RWPE2 (cell line): ENCODE measurements at places on chromosomes 1 and 21.

- H3K36me3 ChIP-seq, result no peaks in the 10 kb centered on the region
- DNase-seq, result no peak
- H3K4me3 ChIP-seq, result no peak overlapping the region
- no peaks in the 10 kb centered on the region for H3K4me1 ChIP-seq
- H3K27ac ChIP-seq, result no peak overlapping the region
- H3K27me3 ChIP-seq, result no peaks in the 10 kb centered on the region
Observed at GRCh38 chr1:4101459-4102161, 201.5 kb upstream of the C1orf174 start.

- H3K36me3 ChIP-seq, result peaks cover 35% of the 10 kb centered on the region
- H3K27ac ChIP-seq, result peak overlapping the region; percentile 46
- H3K4me1 ChIP-seq, result peaks cover 15% of the 10 kb centered on the region
Observed at GRCh38 chr1:151773702-151774101, 10.4 kb upstream of the MRPL9 start.

DNA sequence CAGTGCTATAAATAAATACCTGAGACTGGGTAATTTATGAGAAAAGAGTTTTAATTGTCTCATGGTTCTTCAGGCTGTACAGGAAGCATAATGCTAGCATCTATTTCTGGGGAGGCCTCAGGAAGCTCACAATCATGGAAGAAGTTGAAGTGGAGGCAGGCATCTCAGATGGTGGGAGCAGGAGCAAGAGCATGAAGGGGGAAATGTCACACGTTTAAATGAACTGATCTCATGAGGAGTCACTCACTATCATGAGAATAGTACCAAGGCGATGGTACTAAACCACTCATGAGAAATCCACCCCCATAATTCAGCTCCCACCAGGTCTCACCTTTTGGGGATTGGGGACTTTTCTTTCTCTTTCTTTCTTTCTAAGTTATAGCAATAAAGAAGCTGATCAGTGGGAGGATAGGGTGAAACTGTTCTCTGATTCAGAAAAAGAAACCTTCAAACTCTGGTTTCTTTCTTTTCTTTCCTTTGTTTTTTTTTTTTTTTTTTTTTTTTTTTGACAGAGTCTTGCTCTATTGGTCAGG is 17.1 kb upstream of the SPAG17 start:
- no peak for DNase-seq
- H3K4me3 ChIP-seq, result no peak overlapping the region
- H3K4me1 ChIP-seq, result no peaks in the 10 kb centered on the region
- no peaks in the 10 kb centered on the region for H3K36me3 ChIP-seq
- H3K27me3 ChIP-seq, result no peaks in the 10 kb centered on the region

DNA sequence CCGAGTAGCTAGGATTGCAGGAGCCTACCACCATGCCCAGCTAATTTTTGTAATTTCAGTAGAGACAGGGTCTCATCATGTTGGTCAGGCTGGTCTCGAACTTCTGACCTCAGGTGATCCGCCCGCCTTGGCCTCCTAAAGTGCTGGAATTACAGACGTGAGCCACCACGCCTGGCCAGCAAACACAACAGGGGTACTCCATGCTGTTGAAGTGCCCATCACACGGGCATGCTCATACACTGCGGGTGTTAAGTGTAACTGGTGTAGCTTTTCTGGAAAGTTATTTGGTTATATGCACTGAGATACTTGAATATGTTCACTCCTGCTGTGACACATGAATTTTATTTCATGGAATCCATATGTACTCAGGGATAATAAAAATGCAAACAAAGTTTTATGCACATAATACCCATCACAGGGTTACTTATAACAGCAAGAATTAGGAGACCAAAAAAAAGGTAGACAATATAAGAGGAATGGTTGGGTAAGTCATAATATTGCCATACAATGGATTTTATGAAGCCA is 9.2 kb downstream of the SRSF4 start:
- no peak overlapping the region for H3K27ac ChIP-seq
- peaks cover 72% of the 10 kb centered on the region for H3K36me3 ChIP-seq
- DNase-seq, result no peak

- H3K27ac ChIP-seq, result no peak overlapping the region
- no peak for DNase-seq
- H3K4me1 ChIP-seq, result peaks cover 13% of the 10 kb centered on the region
- H3K36me3 ChIP-seq, result no peaks in the 10 kb centered on the region
- no peaks in the 10 kb centered on the region for H3K27me3 ChIP-seq
Observed at GRCh38 chr1:185158800-185159199, 1.8 kb downstream of the SWT1 start.

- DNase-seq, result no peak
- no peaks in the 10 kb centered on the region for H3K36me3 ChIP-seq
Observed at GRCh38 chr1:226653311-226653921, 85.7 kb downstream of the ITPKB start.

DNA sequence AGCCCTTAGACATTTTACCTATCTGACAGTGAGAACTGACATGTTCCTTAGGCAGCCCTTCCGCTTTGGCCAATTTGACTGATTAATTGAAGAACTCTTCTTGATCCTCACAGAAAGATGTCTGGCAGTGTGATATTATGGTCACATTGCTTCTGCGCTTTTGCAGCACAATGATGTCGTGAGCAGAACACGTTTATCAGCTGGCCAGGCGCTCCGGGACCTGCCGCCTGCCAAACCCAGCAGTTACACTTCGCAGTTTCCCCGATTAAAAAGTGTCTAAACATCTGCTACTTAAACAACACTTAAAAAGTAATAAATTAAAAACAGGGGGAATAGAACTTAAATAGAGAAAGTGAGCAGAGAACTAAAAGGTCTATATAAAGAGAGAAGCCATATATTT is 103.5 kb upstream of the ETS2 start:
- H3K4me3 ChIP-seq, result no peak overlapping the region
- no peaks in the 10 kb centered on the region for H3K36me3 ChIP-seq

DNA sequence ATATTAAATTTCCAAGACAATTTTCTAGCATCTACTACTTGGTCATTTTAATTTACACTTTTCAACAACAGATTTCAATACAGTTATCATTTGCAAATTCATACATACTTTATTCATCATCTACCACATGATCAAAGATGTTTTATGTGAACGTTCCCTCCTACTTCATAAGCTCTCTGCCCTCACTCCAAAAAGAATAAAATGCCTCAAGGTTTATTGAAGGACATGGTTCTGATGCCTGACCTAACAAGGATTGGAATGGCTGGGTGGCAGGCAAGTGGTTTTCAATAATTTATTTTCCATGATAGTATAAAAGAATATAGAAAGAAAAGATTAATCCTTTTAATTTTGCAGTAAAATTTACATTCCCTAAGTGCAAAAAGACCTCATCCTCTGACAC is 5.4 kb downstream of the CDKN2C start:
- no peak overlapping the region for H3K27ac ChIP-seq
- H3K27me3 ChIP-seq, result no peaks in the 10 kb centered on the region

GRCh38 chr1:156860628-156861423 is at the start of gene NTRK1:
Gene NTRK1 (plus strand): TSS chr1:156860865. CDS start chr1:156860935, 70 bp downstream.
- H3K4me1 ChIP-seq, result no peaks in the 10 kb centered on the region
- H3K36me3 ChIP-seq, result no peaks in the 10 kb centered on the region
- H3K27me3 ChIP-seq, result peaks cover 37% of the 10 kb centered on the region
- H3K27ac ChIP-seq, result no peak within 1 kb of the TSS

DNA sequence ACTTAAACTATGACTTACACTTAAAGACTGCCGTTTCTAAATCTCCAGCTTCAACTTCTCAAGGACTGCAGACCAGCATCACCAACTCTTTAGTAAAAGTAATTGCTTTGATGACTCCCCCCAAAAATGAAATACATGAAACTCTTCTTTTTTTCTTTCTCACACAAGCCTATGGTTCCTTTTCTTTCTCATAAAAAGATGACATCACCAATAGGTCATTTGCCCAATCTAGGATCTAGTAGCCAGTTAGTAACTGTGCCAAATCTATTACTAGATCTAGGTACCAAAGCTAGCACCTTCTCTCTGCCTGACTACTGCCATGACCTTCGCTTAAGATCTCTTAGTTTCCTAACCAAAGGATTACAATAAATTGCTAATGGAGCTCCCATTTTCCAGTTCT is 1266.0 kb upstream of the ADGRL4 start:
- no peak for DNase-seq
- no peaks in the 10 kb centered on the region for H3K36me3 ChIP-seq
- no peaks in the 10 kb centered on the region for H3K27me3 ChIP-seq
- no peaks in the 10 kb centered on the region for H3K4me1 ChIP-seq
